RWPE2 (cell line): ENCODE measurements at places on chromosomes 3 and 15.

DNA sequence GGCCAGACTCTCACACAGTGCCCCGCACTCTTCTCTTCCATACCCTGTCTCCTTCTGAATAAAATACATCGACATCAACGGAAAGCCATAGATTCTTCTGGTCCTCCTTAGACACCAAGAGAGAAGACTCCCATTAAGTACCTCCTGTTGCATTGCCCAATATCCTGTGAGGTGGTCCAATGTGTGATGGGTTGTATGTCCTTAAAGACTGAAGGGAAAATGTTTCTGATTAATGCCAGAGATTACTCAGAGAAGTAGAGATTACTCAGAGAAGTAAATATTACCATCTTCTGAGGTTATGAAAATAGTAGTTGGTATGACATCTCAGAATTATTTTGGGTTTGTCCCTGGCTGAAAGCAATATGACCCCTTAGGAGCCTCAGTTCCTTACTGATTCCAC is 60.8 kb upstream of the GALNT15 start:
- DNase-seq, result no peak

GRCh38 chr3:14879211-14879874 is 60.6 kb downstream of the FGD5 start:
- DNase-seq, result no peak

DNA sequence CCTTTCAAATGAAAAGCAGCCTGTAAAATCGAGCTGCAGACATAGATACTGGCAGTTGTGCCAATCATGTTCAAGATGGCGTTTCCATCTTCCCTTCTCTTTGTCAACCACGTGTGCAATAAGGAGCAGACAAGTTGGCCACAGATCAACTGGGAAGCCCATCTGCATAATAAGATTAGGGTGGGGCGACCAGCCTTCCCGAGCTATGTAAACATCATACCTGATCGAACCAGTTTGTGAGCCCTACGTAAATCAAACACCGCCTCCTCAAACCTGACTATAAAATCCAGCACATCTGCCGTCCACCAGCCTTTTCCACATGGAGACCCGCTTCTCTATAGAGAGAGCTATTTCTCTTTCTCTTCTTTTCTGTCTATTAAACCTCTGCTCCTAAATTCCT is 37.2 kb downstream of the TRIM42 start:
- no peak for DNase-seq

- no peak for DNase-seq
Observed at GRCh38 chr3:115187149-115187757, 40.2 kb upstream of the ZBTB20 start.

- no peak for DNase-seq
Observed at GRCh38 chr3:20074226-20075063, 34.2 kb downstream of the KAT2B start.
